CD4-positive, alpha-beta T cell treated with Interleukin-4 for 1 hour (primary cell): ENCODE measurements at places on chromosomes 7 and 10.
A peak's percentile ranks its signal among the peaks of the same experiment; 100 is the strongest.

DNA sequence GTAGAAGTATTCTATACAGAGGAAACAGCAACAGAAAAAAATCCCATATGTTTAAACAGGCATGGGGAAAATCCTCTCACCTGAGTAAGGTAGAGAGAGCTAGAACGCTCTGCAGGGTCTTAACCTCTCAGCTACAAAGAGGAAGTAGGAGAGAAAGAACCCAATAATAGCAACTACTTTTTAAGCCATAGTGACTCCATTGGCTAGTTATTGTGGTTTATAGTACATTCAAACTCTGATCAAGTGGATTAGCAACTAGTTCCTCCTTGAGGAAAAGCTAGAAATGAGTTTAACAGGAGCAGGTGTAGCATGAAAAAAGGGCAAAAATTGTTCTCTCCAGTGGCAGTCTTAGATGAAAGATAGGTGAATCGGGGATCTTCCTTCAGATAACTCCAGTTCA lies 89.7 kb downstream of the HGF start:
- DNase-seq, result no peak

- no peak for DNase-seq
Observed at GRCh38 chr7:6164491-6164890, 107.9 kb downstream of the CYTH3 start.

GRCh38 chr7:142889816-142890215 lies 4.3 kb upstream of the TRPV6 start:
- DNase-seq, result peak; percentile 5

- DNase-seq, result peak; percentile 54
Observed at GRCh38 chr7:92641921-92642511, 51.8 kb upstream of the FAM133B start.

GRCh38 chr10:24299578-24300260 lies 90.8 kb downstream of the KIAA1217 start:
- DNase-seq, result no peak

DNA sequence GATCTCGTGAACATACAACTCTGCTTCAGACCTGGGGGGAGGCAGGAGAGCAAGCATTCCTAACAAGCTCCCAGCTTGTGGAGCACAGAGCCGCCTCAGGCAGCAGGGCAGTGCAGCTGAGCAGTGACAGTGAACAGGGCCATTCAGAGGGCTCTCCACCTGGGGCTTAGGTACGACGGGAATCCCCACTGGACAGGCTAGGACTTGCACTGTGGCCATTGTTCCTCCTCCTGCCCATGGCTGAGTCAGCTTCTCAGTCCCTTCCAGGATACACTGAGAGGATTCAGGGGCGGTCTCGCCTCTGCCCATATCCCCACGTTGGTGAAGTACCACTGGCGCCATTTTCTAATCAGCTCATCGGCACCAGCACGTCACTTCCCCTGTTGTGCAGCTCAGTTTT lies 71.1 kb downstream of the FIGNL1 start:
- no peak for DNase-seq

GRCh38 chr10:34420795-34421194 lies 394.3 kb downstream of the PARD3 start:
- no peak for DNase-seq

GRCh38 chr7:97503367-97504094 lies 228.4 kb upstream of the TAC1 start:
- DNase-seq, result no peak

GRCh38 chr7:159112136-159113011 lies 32.3 kb downstream of the VIPR2 start:
- no peak for DNase-seq

GRCh38 chr7:78222001-78222751 lies 423.6 kb downstream of the PHTF2 start:
- no peak for DNase-seq

GRCh38 chr10:31352436-31353226 lies 33.6 kb downstream of the ZEB1 start:
- no peak for DNase-seq

DNA sequence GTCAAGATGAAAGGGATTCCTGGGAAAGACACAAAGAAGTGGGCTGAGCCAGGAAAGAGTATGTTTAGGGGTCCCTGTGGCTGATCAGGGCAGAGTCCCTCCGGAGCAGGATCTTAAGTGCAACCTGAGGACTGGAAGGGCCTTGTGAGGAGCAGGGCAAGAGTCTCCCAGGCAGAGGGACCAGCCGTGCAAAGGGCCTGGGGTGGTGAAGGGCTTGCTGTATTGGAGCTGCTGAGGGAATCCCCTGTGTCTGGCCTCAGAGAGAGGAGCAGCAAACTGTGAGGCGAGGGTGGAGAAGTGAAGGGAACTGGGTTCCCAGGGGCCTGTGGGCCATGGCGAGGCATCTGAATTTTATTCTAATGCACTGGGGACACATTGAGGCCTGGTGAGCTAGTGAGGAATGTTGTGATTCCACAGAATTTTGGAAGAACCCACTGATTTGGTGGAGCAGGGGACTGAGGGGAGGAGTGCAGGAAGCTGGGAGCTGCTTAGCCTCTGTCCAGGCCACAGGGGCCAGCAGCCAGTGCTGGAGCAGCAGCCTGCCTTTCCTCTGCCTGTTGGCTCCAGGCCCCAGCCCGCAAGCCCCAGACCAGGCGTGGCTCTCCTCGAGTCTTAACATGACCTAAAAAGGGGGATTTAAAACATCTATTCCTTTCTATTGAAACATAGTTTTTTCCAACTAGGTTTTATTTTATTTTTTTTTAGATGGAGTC lies 138.4 kb upstream of the IGFBP3 start:
- no peak for DNase-seq

GRCh38 chr7:69412331-69413146 lies 185.7 kb upstream of the AUTS2 start:
- no peak for DNase-seq

GRCh38 chr10:51176976-51177695 lies 102.8 kb downstream of the PRKG1 start:
- no peak for DNase-seq

DNA sequence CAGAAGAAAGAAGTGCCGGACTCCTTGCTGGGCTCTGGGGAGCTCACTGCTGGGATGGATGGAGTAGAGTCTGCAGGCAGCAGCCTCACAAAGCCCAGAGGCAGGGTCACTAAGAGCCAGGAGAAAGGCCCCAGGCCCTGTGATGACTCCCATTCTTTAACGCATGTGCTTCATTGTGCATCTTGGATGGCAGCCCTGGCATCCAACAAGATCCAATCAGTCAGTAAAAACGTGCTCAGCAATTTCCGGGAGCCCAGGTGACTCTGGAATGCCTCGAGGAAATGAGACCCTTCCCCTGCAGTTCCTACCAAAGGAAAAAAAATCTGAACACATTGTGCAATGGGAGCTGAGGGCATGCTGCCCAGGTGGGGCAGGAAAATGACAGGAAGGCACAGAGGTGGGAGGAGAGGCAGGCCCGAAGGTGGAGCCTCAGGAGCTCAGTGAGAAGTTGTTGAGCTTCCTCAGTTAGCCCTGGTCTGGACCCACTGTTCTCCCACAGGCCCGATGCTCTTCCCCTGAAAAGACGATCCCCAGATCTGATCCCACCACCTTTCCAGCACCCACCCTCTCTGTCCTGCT lies 60.7 kb upstream of the TMEM72 start:
- DNase-seq, result no peak

DNA sequence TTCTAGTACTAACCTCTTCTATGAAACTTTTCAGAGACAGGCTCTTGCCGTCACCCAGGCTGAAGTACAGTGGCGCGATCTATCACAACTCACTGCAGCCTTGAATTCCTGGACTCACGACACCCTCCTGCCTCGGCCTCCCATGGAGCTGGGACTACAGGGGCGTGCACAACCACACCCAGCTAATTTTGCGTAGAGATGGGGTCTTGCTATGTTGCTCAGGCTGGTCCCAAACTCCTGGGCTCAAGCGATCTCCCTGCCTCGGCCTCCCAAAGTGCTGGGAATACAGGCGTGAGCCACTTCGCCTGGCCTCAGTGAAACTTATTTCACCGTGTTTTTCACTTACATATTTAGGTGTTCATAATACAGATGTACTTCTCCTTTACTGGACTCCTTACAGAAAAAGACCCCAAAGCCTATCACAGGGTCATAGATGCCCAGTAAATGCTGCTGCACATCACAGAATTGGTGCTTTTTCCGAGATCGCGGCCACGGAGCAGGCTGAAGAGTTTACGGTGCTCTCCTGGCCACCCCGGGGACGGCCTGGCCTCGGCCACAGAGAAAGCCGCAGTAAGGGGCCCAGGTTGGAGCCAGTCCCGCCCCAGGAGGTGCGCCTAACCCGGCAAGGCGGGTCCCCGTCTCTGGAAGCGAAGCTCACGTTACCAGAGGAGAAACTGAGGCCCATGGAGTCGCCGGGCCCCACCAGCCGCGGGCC lies 595 bp downstream of the TBL2 start:
- DNase-seq, result no peak

DNA sequence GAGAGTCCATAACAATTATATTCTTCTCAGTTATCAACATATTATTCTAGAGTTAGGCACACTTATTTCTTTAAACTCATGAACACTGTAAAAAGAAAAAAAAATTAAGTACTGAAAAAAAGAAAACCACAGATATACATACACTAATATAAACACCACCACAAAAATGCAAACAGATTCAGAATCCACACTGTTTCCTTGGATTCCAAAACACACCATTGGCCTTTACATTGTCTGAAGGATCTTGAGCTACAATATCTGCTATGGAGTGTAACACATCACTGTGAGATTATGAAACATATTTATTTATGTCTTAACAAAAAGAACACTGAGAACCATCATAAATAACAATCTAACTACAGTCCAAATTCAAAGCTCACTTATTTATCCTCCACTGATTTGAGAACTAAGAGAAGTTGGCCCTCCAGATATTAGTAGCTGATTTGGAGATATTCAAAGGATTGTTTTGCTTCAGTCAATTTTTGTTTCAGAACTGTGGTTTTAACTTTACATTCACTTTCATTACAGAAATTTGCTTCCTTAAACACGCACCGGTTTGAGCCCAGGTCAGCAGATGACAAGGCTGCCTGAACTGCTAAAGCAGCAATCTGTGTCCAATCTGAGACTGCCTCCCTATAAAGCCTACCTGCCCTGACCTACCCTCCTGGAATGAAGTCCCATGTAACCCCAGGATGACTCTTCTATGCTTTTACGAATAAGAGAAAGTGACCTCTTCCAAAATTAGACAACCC lies 47.0 kb upstream of the CDK1 start:
- peak; percentile 65 for DNase-seq

DNA sequence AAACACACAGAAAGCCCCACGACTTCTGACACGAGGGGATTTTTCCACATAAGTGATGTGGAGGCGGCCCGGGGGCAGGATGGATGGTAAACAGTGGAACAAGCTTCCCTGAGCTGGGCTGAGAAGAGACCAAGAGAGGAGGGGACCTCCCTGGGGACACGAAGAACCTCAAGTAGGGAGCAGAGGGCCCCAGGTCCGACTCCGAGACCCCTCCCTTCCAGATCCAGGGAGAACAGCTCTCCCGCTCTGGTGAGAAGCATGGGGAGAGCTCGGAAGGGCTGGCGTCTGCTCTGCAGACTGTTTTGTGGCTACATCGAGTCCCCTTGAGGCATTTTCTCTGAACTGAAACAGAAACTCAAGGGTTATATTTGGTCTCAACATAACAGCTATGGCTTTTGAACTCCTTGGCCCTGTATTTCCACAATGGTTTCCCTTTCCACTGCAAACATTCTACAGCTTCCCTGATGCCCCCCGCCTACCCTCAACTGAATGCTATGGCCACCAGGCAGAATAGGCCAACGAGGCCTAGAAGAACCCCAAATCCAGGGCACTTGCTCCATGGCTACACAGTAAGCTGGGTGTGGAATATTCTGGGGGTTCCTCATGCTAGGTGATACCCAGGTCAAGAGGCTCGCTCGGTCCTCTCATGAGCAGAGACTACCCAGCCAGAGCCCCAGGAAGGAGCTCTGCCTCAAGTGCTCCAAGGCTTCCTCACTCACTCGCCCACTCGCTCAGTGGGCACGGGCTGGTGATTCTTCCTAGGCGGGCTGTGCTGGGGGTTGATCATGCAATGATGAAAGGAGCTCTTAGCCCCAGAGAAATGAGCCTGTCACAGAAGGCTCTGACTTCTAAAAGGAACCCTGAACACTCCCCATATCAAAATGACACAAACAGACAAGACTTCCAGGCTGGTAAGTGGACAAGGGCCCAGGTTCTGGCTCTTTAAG lies 47.5 kb downstream of the FAM53B start:
- DNase-seq, result peak; percentile 68

DNA sequence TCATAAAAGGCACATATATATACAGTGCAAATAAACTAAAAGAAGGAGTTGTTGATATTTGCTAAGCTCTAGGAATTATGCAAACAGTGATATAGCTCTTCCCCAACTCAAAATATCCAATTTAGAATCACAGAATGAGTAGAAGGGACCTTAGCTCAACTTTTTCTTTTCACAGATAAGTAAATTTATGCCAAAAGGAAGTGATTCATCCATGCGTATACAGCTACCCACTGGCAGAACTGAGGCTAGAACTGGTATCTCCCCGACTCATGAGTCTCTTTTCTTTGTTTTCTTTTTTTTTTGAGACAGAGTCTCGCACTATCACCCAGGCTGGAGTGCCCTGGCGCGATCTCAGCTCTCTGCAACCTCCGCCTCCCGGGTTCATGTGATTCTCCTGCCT lies 54.2 kb upstream of the SVIL start:
- DNase-seq, result no peak

- no peak for DNase-seq
Observed at GRCh38 chr7:135950972-135951371, 26.2 kb downstream of the MTPN start.

DNA sequence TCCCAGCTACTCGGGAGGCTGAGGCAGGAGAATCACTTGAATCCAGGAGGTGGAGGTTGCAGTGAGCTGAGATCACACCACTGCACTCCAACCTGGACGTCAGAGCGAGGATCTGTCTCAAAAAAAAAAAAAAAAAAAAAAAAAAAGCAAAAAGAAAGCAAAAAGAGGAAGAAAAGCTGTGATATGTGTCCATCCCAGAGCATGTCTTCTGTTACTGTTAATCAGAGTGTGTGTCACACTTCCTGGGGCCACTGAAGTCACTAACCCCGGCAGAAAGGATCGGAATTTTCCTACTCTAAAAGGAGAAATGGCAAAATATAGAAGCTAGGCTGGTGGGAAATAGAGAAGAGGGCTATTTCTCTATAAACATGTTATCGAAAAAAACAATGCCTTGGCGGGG lies 11.9 kb downstream of the PIK3AP1 start:
- DNase-seq, result peak; percentile 59

DNA sequence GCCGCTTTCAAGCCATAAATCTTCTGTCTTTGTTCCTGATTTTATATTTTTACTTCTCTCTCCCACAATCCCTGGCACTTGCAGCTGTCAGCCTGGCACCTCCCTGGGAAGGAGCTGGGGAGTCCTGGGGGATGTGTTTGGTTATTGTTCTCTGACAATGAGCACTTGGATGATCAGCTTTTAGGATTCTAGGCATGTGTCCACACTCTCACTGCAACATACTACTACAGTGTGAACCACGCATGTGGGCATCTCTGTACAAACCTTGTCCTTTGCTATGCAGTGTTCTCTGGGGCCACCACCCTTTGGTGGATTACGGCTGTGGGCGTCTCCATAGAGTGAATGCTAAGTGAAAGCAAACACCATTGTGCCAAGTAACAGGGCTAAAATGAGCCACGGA lies 168.4 kb upstream of the KMT2E start:
- no peak for DNase-seq

DNA sequence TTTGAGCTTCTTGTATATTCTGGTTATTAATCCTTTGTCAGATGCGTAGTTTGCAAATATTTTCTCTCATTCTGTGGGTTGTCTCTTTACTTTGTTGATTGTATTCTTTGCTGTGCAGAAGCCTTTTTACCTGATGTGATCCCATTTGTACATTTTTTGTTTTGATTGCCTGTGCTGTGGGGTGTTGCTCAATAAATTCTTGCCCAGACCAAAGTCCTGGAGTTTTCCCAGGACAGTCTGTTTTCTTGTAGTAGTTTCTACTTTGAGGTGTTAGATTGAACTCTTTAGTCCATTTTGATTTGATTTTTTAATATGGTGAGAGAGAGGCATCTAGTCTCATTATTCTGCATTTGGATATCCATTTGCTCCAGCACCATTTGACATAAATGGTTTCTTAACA lies 588.7 kb upstream of the MBL2 start:
- no peak for DNase-seq
